Esophagus squamous epithelium (tissue), 5 donors: ENCODE measurements at places on chromosomes 12 and 14.

DNA sequence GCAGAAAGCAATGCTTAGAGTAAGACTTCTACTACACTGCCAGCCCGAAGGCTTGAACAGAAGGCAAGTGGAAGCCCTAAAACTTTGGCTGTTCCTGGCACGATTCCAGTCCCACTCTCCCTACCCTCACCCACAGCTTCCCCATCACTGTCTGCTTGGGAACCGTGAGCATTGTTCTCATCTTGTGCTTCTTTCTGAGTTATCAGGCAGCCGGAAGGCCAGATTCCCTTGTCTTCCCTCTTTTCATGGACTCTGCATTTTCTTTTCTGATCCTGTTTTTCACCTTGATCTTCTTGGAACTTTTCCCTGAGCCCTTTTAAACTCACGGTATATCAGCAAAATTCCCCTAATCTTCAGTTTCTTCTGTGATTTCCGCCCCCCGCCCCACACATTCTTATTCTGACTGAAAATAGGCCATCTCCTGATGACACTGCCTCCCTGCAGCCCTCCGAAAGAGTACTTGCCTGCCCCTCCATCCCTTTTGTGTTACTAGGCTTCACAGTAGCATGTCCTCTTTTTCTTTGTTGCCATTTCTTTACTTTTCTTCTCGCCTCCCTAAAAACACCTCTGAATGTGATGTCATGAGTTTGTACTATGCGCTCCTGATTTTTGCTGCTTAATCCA, 29.9 kb downstream of the RCOR1 start:
- no peak for DNase-seq

- no peak for DNase-seq
These were observed 61.4 kb upstream of the ELK3 start for GRCh38 chr12:96132819-96133218.

DNA sequence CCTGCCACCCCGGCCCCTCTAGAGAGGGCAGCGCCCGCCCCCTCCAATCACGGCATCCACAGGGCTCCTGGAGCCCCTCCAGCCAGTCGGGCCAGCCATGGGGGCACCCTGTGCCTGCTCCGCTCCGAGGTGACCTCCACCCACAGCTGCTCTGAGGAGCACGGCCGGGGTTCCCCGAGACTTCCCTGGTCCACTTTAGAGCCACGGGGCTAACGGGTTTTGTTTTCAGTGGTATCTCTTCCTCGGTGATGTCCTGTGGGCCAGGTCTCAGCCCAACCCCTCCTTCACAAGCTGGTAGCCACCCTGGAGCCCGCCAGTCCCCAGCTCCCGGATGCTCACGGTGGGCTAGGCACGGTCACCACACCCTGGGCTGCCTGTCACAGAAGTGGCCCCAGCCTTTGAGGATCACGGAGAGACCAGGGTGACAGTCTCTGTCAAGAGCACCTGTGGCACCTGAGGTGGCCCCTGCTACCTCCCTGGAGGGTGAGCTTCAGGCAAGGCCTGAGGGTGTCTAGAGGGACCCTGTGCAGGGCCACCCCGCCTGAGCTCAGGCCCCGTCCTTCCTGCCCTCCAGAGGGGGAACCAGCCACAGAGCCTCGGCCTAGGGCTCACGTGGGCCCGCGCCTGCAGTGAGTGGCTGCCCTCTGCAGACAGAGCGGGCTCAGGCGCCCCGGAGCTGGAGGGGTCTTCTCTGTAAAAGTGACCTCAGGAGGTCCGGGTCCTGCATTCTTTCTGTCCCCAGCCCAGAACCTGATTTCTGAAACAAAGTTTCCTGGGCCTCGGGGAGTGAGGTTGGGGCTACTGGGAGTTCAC, 146.0 kb upstream of the C14orf180 start:
- no peak for DNase-seq

GRCh38 chr12:115437061-115437567, 753.1 kb upstream of the TBX3 start:
- no peak for DNase-seq

DNA sequence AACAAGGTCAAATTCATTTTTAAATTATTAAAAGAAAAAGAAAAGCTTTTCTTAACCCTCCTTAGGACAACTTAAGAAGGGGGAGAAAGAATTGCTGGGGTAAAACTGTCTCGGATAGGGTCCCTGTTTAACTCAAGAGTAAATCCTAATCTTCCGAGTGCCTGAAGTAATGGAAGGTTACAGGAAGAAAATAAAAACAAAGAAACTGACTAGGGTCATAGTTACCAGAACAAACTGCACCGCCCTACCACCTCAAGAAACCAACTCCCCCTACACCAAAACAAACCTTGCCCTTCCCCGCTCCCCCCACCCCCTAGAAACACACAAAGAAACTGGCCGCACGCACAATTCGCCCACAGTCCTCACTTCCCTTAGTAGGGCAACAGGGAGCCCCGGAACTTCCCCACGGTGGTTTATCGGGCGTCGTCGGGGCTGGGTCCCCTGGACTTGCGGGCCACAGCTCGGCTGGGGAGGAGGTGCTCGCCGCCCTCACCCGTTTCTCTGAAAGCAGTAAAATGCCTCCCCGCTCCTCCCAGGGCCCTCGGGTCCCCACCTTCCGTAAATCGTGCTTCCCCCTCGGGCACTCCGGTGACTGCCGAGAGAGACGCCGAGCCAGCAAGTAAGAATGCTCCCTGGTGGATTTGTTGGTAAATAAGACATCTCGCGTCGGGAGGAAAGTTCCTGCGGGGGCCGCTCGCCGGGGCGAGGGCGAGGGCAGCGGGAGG, 2.4 kb downstream of the SINHCAF start:
- DNase-seq, result no peak

- no peak for DNase-seq
These were observed 108.2 kb downstream of the SYNE2 start for GRCh38 chr14:63960926-63961567.

GRCh38 chr12:41992692-41993215, 151.9 kb downstream of the GXYLT1 start:
- no peak for DNase-seq

DNA sequence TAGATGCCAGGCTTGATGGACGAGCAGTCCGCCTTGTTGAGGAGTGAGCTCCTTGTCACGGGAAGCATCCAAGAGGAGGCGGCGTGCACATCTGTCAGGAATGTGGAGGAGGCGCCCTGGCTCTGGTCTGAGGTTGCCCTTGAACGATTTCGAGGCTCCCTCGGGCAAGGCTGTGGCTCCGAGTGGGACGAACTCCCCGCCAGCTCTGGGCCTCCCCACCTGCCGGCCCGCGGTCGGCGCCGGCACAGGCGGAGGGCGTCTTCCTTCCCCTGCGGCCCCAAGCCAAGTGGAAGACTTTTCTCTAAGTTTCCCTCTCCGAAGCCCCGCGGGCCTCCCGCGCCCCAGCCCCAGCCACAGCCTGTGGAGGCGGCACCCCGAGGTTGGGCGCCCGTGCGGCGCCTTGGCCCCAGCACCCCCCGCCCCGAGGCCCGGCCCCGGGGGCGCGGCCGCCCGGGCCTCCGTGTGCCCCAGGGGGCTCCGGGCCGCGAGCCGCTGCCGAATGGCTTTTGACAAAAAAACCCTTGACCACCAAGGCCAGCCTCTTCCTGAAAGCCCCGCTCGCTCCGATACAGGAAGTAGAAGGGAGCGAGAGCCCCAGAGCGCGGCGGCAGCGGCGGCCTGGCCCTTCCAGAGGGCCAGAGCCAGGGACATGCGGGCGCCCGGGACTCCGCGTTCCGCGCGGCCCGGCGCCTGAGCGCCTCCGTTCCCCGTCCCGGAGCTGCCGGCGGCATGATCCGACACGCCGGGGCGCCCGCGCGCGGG, at the start of gene RIN3:
Gene RIN3 (plus strand): TSS at position 578 of the 762 bp plus-strand sequence. CDS start 152 bp downstream, at position 730.
- DNase-seq, result peak; percentile 16

- no peak for DNase-seq
These were observed 45.6 kb downstream of the SFSWAP start for GRCh38 chr12:131756441-131756840.

DNA sequence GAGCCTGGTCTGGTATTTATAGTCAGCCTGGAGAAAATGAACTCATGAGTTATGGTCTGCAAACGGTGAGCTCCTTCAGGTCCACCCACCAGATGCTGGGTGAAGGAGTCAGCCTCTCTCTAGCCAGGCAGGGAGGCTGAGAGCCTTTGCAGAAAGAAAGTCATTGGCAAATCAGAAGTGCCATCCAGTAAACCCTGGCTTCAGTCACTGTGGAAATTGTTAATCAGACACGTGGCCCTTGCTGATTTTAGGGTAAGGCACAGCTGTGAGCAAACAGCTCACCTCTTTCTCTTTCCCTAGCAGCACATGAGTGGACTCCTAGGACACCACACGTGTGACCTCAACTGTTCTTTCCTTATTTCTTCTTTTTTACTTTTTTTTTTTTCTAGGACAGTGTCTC, 44.9 kb downstream of the CHST11 start:
- no peak for DNase-seq

DNA sequence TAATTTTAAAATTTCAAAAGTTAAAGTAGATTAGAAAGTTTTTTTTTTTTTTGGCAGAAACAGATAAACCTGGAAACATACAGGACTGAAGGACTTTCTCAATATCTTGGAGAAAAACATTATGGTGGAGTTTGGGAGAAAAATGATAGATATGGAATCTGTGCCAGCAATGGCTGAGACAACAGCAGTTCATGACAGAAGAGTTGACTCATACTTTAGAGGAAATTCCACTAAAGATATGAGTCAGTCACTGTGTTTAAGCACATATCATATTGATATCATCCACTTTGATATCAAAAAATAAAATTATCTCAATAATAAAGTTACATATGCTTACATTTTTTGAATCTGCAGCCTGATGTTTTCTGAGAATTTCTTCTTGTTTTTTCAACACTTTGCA, 193.9 kb upstream of the OR4E1 start:
- DNase-seq, result no peak

- DNase-seq, result no peak
These were observed 941.9 kb downstream of the NRXN3 start for GRCh38 chr14:79111987-79112501.

GRCh38 chr12:118025168-118025567, 8.7 kb downstream of the RFC5 start:
- no peak for DNase-seq

DNA sequence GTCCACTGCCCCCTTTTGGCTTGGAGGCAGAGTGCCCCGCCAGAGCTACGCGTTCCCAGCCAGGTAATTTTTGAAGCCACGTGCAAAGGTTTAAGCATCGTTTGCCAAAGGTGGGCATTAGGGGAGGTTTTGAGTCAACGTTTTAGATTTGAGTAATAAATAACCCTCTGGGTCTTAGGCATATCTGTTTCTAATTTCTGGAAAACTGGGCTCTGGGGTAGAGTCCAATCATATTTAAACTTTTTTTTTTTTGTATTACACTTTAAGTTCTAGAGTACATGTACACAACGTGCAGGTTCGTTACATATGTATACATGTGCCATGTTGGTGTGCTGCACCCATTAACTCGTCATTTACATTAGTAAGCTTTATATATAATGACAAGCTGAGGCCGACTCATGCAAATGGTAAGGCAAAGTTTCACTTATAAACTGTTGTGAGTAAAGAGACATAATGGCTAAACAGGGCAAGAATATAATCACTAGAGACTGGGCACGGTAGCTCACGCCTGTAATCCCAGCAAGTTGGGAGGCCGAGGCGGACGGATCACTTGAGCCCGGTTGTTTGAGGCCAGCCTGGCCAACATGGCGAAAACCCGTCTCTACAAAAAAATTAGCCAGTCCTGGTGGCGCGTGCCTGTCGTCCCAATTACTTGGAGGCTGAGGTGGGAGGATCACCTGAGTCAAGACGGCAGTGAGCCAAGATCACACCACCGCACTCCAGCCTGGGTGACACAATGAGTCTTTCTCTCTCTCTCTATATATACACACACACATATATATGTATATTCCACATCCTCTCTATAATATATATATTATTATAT, 491 bp upstream of the NR2C1 start:
- DNase-seq, result no peak

GRCh38 chr14:103068351-103069073, 11.2 kb upstream of the CDC42BPB start:
- DNase-seq, result no peak

DNA sequence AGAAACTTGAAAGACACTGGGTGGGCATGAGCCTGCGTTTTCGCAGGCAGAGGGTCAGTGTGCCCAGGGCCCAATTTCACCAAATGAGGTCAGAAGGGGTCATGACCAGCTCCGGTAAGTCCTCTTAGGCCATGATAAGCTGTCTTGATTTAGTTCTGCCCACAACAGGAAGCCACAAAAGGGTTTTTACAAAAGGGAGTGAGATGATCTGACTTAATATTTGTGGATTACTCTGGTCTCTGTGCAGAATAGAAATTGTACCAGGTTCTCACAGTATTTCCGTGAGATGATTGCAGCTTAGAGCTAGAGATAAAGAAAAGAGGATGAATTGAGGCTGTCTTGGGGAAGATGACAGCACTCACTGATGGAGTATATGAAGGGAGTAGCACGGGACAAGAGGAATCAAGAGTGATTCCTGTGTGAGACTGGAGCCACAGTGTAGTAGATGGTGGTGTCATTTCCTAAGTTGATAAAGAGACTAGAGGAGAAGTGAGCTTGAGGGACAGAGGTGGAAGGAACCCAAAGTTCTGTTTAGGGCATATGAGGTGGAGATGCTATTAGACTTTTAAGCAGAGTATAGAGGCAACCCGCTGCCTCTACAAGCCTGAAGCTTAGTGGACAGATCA, 288.3 kb upstream of the AMIGO2 start:
- no peak for DNase-seq

DNA sequence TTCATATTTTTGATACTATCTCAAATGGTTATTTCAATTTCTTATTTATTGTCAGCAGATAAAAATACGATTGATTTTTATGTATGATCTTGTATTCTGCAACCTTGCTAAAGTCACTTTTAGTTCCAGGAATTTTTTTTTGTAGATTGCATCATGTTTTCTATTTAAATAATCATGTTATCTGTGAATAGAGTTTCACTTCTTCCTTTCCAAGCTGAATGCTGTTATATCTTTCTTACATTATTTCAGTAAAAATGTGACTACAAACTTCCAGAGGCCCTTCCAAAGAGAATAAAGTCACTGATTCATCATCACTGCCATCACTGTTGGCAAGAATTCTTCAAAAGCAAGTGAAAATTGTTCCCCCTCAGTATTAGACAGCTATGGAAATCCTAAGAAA, 104.7 kb upstream of the RAP1B start:
- DNase-seq, result no peak

DNA sequence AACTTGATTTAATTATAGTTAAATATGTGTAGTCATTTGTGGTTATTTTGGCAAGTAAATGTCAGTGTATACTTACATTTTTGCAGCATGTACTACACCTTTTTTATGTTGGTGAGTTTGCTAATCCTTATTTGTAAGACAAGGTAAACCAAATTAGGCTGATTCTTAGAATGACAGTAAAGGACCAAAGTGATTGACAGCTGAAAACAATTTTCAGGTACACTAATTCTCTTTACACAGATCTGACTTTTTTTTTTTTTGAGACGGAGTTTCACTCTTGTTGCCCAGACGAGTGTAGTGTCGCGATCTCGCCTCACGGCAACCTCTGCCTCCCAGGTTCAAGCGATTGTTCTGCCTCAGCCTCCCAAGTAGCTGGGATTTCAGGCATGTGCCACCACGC, 8.4 kb downstream of the SLC25A3 start:
- DNase-seq, result no peak

- DNase-seq, result no peak
These were observed 22.7 kb downstream of the DIO2 start for GRCh38 chr14:80188571-80188970.

- no peak for DNase-seq
These were observed 704.3 kb upstream of the FLRT2 start for GRCh38 chr14:84825481-84826251.
